Stimulated activated CD4-positive, alpha-beta T cell treated with anti-CD3 and anti-CD28 coated beads, Interleukin-4, amount 100 ng/mL, for 48 hours (primary cell): ENCODE measurements at places on chromosomes 1 and 21.

DNA sequence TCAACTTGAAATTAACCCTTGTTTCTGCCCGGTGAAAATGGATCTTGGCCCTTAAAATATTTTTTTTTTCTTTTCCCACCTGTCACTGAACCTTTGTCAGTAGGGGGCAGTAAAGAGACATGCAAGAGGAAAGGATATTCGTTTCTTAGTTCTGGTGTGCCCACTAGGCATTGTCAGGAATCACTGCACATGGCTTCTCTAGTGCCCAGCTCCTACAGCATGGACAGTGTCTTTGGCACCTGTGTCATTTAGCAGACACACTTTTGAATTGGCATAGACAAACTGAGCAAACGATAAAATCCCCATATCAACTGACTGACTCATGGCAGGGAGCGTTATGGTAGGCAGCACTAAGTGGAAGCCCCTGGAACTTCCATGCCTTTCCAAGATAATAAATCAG is 1048.1 kb downstream of the BRINP3 start:
- no peak for DNase-seq

DNA sequence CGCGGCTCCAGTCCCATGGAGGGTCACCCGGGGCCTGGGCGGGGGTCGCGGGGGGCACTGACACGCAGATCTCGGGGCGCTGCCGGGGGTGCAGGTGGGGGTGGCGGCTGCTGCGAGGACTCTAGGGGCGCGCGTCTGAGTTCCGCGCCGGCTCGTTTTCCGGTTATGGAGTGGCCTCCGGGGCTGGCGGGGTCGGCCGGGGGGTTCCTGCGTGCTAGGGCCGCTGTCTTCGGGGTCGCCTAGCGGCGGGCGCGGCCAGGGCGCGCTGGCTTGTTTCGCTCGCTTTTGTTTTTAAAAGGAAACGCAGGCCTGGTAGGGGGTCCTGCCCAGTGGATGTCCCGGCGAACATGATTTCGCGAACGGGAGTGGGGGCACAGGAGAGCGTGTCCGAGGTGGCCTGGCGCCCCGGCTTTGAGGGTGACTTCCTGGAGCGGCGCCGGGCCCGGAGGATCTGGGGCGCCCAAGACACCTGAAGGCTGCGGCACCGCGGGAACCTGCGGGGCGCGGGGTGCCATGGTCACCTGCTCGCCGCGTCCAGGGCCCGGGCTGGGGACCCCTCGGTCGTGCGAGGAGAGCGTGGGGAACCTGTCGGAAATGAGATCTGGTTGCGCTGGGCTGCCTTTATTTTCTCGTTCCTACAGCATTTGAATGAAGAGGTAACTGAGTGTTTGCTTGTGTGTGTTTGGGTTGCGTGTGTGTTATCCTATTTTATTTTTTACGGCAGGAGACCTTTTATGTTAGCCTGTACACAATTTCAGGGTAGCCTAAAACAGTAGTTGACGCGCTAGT is 618 bp downstream of the ETS2 start:
- DNase-seq: peak; percentile 27

DNA sequence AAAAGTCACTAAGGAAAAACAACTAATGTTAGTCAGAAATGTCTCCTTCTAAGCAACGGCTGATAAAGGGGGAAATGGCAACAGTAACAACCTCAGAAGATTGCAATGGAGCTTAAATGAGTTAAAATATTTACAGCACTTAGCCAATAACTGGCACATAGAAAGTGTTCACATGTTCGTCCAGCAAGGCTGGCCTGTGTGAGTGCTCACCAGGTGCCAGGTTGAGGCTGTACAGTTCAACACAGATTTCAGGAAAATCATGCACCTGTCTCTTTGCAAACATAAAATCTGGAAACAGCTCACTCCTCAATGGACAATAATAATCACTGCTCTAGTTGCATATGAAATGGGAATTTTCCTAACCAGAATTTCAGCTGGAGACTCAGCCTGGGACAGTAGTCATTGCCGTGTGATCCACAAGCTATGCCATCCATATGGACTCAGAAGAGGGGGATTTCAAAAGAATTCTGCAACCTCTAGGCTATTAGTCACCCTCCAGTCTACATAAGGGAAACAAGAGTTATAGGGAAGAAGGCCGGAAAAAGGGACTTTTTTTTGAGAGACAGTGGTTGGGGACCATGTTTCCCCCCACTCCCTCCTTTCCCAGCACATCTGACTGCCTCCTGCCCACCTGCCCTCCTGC is 68.6 kb downstream of the SYDE2 start:
- DNase-seq: no peak

- DNase-seq: no peak
Measured at GRCh38 chr1:203455706-203456105, 19.9 kb upstream of the PRELP start.

- no peak for DNase-seq
Measured at GRCh38 chr1:92376345-92376744, 77.5 kb downstream of the RPAP2 start.

DNA sequence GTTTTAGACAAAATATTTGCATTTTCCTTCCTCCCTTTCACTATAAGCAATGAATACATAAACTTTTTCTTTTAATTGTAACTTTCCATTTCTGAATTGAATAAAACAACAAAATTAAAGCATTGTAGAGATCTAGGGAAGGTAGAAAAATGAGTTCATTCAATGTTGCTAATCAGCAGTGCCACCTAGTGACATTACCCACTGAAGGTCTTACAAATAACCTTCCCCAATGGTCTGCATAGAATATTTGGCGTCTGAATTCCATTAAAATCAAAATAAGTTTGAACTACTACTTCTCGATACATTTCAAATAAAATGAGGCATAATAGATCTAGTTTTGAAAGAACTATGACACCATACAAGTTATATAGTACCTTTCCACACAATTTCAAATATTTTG is 19.6 kb downstream of the FH start:
- DNase-seq: no peak

DNA sequence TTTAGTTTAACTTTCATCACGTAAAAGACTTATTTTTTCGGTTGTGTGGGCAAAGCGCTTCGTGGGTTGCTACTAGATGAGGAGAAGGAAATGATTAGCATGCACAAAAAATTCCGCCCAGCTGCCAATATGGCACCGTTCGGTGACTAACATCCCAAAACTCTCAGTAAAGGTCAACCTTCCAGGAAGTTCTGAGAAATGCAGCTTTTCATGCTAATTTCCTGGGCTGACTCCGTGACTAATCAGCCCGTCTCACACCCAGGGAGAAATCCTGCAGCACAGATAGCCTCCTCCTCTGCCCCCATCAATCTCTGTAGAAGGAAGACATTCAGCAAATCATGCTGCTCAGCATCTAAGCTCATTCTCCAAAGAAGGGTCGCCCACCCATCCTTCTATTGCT is 34.1 kb downstream of the TMCO4 start:
- peak; percentile 41 for DNase-seq

DNA sequence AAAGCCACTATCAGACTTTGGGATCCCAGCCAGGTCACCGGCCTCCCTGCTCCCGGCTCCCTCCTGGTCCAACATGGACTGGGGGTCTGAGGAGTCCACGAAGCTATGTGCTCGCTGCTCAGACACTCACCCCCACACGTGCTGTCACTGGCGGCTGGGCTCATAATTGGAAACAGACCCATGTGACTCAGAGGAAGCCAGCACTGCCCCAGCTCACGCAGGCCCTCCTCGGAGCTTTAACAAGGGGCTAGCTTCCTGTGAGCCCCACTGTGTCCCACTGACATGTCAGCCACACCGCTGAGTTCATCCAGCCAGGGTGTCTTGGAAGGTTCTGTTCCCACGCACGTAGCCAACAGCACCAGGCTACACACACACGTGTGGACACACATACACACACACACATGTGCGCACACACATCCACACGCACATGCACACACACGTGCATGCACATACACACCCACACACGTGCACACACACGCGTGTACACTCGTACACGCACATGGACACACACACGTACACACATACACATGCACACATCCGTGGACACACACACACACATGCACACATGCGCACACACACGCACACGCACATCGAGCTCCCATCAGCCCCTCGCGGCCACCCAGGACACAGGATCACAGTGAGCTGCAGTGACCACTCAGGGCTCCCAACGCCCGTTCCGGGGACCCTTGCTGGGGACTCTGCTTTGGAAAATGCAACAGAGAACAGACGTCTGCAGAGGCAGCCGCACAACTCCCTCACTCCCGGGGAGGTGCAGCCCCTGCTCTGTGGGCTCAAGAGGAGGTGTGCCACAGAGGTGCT is 18.4 kb upstream of the COL6A2 start:
- no peak for DNase-seq
